ENCODE measurements at places on chromosomes 12 and 14.
A peak's percentile ranks its signal among the peaks of the same experiment; 100 is the strongest.

DNA sequence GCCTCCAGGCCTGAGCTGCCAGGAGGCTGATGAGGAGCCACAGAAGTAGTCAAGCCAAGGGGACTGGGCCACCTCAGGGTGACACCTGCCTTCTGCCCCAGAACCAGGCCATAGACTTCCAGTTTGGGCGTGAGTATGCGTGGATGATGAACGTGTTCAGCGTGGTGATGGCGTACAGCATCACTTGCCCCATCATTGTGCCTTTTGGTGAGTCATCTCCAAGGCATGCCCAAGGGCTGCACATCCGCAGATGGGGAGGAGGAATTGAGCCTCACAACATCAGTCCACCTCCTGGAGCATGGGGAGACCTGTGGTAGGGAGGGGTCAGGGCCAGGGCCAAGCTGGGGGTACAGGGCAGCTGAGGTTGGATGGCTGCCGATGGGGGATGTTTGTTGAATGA is 22.3 kb downstream of the NGB start:
- DNase-seq, result no peak

DNA sequence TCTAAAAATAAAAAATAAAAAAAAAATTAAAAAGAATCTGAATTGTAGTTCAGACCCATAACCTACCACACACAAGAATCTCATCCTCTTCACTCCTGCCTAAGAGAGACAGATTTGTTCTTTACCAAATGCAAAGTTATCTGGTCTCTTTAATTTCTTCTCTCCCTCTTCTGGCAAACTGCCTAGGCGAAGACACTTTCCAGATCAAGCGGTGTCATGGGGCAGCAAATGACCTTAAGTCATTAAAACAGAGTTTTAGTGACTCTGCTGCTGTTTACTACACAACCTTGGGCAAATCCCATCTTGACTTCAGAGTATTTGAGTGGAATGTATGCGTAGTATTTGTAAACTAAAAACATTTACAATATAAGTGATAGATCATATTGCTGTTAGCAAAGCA is 60.9 kb upstream of the NID2 start:
- DNase-seq, result no peak

DNA sequence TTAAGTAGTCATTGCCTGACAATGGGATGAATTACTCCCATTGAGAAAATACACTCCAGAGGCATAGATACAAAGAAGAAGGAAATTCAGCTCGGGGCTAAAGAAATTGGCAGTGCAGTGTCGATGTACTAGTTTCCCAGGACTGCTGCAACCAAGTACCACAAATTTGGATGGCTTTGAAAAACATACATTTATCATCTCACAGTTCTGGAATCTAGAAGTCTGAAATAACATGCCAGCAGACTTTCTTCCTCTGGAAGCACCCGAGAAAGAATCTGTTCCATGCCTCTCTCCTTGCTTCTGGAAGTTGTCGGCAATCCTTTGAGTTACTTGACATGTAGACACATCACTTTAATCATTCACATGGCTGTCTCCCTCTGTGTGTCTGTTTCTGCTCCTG is 101.9 kb downstream of the TMTC3 start:
- no peak for DNase-seq

GRCh38 chr14:20905676-20906075 is 14.5 kb downstream of the RNASE3 start:
- DNase-seq, result no peak

DNA sequence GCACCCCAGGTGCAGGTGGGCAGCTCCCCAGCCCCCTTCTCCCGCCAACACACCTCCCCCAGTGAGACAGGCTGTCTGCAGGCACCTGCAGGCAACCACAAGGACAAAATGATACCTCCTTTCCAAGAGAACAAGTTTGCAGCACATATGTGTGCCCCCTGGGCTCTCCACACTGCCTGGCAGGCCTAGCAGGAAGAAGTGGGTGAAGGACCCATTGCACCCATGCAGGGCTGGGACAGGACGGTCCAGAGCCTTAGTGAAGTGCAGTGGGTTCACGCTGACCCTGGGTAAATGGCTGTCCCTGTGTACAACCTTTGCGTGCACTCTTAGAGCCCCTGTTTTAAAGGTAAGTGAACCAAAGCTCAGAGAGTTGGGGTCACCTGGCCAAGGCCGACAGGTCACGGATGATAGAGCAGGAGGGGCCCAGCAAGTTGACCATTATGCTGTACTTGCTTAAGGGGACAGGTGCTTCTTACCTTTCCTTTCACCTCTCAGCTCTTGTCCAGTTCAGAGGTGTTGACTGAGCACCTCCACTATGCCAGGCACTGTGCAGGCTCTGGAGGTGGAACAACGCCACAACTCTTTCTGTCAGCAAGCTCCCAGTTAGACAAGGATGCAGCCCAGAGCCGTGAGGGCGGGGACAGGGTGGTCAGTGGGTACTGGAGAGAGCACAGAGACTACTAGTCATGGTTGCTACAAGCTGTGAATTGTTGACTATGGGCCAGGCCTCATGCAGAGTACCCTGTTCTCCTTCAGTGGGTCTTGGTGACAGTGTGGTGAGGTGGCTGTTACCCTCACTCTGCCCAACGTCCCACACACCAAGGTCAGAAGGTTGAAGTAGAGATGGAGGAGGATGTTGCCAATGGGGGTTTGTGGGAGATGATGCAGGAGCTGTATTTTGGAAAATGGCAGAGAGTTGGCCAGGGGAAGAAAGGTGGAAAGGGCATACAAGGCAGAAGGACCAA is 125.9 kb downstream of the PAPOLA start:
- DNase-seq, result no peak

DNA sequence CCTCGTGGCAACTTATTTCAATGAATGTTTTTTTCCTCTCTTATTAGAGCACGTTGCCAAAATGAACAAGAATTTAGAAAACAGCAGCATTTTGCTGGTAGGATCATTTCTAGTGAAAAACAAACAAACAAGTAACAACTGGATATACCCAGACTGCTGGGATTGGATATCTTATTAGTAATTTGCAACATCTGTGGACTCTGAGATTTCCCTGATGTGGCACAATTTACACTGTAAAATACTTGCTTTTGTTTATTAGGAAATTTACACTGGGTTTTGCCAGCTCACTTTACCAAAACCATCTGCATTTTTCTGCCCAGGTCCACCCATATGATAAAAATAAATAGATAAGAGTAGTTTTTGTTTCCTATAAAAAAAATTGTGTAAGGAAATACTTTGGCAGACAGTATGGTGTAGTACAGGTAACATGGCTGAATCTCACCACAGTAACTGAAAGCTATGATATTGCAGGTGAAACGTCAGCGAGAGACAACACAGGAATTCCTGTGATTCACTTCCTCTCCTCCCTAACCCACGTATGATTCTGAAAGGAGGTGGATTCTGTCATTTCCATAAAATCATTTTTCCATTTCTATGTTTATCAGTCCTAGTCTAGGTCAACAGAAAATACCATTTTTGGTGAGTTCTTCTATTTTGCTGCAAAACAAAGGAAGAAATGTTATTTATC is 176.2 kb upstream of the NOVA1 start:
- DNase-seq, result no peak

- DNase-seq, result no peak
Measured at GRCh38 chr14:99734406-99735051, 50.4 kb downstream of the CYP46A1 start.

DNA sequence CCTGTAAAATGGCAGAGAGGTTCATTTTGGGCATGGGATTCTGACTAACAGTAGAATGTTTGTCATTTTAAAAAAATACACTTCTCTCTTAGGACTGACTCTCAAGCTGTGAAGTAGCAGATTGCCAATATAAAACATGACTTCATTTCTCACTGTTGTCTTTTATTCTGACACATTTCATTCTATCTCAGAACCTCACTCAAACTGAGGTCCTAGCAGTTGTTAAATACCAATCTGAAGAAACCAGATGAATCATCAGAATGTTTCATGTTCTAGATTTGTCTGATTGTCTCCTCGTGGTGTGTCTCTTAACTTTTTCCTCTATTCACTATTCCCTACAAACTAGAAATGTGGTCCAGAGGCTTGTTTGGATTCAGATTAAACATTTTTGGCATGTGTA is 276.5 kb upstream of the NPAS3 start:
- no peak for DNase-seq

DNA sequence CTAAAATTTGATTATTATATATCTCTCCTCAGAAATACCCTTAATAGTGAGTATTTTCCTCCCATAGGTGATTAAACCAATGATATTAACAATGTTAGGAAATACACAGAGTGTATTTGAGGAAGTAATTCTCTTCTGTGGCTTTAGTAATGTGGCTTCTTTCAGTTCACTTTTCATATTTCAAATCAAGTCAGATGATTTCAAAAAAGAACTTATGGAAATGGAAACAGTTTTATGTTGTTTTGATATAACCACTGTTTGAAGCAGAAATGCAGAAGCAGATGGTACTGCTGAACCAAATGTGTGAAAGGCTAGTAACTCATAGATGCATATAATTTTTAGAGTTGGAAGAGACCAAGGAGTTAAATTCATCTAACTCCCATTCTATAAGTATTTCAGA is 1.9 kb upstream of the GPR33 start:
- DNase-seq, result no peak

GRCh38 chr12:119115296-119115905 is 63.3 kb upstream of the HSPB8 start:
- DNase-seq, result peak; percentile 33

GRCh38 chr14:53951243-53951626 is 5.4 kb downstream of the BMP4 start:
- no peak for DNase-seq

GRCh38 chr14:76977793-76978720 is 50.5 kb downstream of the IRF2BPL start:
- no peak for DNase-seq

- DNase-seq, result no peak
Measured at GRCh38 chr12:20420557-20420956, 52.2 kb downstream of the PDE3A start.

DNA sequence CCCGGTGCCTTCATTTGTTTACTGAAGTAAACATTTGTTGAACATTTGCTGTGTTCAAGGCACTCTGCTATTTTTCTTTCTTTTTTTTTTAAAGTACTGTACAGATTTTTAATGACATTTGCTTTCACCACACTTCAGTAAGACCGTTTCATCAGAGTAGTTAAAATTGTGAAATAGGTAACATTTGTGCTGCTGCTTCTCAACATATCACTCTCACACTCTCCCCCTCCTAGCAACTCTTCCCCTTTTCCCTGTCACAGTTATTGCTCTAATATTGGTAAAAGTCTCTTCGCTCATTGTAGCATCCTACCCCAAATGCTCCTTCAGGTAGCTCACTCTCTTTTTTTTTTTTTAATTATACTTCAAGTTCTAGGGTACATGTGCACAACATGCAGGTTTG is 49.6 kb downstream of the SRGAP1 start:
- no peak for DNase-seq

GRCh38 chr14:33836203-33836899 is 114.5 kb downstream of the EGLN3 start:
- no peak for DNase-seq

DNA sequence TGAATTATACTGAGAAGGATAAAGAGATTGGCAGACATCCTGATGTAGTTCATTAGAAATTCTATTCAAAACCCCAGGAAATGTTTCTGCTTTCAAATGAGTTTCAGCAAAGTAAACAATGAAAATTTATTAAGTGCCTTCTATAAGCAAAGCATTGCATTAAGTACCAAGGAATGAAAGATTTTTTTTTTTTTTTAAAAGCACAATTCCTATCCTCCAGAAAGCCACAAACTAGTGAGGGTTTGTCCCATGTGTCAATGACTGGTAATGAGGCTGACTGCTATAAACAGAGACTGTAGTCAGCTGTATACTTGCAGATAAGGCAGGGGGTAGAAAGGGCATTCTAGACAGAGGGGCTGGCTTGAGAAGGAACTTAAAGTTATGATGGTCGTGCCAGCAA is 6.7 kb downstream of the ANO4 start:
- no peak for DNase-seq

GRCh38 chr12:34257093-34257492 is 234.8 kb downstream of the ALG10 start:
- no peak for DNase-seq

DNA sequence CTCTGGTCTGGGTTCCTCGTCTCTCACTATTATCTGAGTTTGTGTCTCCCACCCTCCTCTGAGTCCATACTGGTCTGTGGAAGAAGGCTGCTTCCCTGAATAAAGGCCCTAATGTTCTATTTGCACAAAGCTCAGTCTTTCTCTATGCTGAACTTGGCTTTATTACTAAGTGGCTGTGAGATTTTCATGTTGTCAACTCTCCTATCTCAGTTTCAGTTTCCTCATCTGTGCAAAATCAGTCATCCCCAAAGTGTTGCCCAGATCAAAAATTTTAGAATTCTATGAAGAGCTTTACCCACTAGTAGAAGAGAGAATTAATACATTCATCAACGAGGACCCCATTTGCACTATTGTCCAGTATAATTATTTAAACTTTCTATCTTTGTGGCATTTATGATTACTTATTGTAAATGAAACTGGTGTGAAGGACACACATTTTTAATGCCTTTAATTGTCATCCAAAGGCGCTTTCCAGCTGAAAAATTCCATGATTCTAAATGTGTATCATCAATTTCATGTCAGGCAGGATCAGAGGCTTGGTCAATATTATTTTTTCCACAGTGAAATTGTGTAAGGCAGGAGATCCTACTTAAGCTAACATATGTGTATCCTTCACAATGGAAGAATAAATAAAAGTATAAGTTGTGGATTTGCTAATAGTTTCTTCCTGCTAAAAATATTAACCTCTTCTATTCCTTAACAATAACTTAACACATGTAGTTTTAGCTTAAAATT is 79.1 kb upstream of the EEA1 start:
- no peak for DNase-seq

- no peak for DNase-seq
Measured at GRCh38 chr14:101878822-101879528, 85.4 kb upstream of the DYNC1H1 start.

DNA sequence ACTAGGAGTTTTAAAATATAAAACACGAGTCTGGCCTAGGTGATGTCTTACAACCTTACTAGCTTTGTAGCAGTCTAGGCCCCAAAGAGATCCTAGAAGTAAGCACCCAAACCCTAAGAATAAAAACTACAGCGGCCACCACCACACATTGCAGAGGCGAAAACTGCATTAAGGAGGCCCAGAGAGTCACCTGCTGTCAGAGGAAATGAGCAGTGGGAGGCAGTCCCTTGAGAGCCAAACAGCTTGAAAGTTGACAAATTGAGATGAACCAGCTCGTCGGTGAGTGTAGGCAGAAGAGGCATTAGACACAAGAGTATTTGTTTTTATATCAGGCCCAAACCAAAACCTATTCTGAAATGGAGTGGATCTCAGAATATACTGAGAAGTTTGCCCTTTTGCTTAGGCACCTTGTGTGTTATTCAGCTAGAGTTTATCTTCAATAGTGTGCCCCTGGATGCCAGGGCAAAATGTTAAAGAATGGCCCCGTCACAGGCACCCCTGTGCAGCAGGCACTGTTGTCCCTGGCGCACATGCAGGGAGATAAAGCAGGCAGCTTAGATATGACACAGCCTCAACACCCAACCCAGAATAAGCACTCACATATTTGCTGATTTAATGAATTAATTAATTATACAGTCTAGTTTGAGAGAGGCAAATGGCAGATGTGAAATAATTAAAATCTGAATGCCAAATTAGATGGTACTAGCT is 56.7 kb downstream of the TTC7B start:
- DNase-seq, result no peak

GRCh38 chr12:40031965-40032364 is 73.9 kb downstream of the SLC2A13 start:
- no peak for DNase-seq

Data from posterior cingulate gyrus (tissue), 11 donors.